ENCODE measurements at places on chromosomes 4 and X. TPM values are rescaled to one million over a fixed set of nuclear protein-coding genes. Genes with fewer than 3 reads are reported as not detected.

DNA sequence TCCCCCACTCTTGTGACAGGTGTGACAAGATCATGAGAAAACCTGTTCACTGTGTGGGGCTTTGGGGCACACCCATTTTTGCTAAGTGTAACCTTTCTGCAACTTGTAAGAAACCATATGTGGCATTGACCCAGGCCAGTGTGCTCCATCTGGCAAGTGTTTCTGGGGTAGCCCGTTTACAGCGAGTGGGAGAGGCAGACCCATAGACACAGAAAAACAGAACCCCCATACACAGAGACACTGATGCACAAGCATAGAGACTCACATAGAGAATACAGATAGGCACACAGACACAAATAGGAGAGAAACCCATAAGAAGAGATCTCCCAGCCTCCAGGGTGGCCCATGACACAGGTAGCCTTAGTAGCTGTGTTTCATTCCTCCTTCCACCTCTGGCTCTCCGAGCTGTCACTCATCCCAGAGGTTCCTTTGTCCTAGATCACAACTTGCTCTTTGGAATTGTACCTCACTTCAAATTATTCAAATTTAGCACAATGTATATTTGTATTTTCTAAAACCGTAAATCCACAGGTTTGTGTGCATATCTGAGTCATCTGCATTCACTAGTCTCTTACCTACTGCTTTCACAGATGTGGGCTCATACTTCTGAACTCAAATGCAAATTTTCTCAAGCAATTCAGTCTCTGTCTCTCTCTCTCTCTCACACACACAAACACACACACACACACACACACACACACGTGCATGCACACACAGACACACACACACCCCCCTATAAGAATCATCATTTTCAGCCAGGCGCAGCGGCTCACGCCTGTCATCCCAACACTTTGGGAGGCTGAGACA, 114.4 kb downstream of the SH3KBP1 start:
- no peak for DNase-seq

- no peak for DNase-seq
Measured at GRCh38 chr4:137754652-137755471, 222.6 kb upstream of the PCDH18 start.

GRCh38 chrX:134571796-134572195, 86.5 kb downstream of the PLAC1 start:
- peak; percentile 48 for DNase-seq

GRCh38 chrX:123324625-123325024, 140.5 kb downstream of the GRIA3 start:
- no peak for DNase-seq

DNA sequence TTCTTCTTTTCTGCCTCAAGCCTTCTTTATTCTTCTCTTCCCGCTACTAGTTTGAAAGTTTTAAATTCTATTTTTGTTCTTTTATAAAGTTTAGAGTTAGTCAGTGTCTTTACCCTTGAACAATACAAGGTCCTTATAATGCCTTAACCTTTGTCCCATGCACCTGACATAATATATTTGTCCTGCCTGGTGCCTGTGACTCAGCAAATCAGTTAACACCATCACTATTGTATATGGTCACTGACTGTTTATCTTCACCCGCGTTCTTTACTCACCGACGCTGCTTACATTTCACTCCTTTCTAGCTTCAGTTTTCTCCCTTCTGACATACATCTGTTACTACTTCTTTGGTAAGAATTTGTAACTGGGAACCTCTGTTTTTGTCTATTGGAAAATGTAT, 5.7 kb downstream of the SMIM20 start:
- no peak for DNase-seq

DNA sequence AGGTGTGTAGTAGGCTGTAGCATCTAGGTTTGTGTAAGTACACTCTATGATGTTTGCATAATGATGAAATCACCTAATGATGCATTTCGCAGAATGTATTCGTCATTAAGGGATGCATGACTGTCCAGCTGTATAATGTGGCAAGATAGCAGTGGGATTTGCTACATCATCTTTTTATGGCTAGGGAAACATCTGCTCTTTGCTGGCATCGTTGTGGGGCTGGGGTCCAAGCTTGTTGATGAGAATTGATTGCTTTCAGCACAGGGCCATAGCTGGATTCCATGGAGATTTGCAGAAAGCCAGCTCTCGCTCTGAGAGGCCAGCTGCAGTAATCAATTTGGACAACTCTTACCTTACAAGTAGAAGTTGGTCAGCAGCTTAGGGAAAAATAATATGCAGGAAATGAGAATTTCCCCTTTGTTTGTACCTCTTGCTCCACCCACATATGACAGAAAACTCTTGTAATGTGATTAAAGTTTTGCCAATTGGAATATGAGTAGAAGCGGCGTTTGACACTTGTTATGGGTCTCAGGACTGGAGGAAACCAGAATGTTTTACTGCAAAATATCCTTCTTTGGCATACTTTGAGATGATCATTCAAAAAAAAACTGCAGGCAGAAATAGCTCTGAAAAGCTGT, 310.5 kb downstream of the RAPGEF2 start:
- peak; percentile 50 for DNase-seq

DNA sequence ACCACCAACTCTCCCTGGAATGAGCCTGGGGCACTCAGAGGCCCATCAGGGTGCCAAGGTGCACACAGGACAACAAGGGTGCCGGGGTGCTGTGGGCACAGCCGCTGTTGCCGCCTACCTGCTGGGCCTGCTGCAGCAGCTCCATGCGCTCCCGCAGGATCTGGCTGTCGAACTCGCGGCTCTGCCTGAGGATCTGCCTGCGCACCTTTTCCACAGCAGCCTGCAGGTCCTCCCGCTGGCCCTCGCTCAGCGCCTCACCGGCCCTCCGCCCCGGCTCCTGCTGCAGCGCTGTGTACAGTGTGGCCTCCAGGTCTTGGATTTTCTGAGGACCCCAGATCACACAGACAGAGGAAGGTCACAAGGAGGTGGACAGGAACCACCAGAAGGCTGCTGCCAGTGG, 17.6 kb upstream of the C4orf50 start:
- no peak for DNase-seq

The EDNRA gene
- polyA plus RNA-seq, result 20.0 TPM

The NDST4 gene
- polyA plus RNA-seq, result 2.3 TPM

The RENBP gene
- polyA plus RNA-seq, result 5.1 TPM

Measured in hindlimb muscle (tissue), 1 donor.